Lower lobe of right lung (tissue), 2 donors: ENCODE measurements at places on chromosomes 4 and X.

GRCh38 chrX:119736206-119736764 lies 22.1 kb upstream of the SOWAHD start:
- no peak for DNase-seq

DNA sequence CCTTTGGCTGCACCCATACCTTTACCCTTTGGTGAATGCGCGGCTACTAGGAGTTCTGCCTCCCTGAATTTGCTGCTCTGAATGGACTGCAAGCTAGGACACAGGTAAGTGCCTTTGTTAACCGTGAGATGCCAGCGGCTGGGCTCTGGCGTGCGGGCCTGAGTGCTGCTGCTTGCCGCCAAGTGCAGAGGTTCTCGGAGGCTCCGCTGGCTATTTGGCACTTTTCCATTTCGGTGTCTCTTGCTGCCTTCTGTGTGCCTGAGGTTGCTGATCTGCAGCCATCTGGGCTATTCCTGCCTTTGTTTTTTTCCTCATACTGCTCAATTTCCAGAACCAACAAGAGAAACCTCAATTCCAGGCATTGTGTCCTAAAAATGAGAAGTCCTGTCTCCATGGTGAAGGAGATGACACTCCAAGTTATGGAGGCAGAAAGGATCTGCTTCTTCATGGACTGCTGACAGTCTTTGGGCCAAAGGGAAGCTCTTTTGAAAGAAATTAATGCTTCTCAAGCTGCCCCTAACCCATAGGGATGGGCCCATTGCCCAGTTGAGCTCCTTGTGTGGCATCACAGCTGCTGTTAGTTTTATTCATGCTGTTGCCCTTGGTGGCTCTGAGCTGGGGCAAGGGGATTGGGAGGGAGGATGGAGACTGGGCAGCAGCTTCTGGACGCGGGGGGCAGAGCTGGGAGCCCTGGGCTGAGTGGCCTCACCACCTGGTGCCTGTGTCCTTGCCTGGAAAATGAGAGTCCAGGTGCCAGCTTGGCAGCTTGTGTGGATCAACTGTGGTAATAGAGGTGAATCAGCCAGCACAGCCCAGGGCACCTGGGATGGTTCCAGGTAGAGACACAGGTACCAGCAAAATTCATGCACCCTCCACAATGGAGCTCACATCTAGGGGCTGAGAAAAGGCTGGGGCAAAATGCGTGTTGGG lies 3.8 kb upstream of the TBC1D14 start:
- DNase-seq: no peak

DNA sequence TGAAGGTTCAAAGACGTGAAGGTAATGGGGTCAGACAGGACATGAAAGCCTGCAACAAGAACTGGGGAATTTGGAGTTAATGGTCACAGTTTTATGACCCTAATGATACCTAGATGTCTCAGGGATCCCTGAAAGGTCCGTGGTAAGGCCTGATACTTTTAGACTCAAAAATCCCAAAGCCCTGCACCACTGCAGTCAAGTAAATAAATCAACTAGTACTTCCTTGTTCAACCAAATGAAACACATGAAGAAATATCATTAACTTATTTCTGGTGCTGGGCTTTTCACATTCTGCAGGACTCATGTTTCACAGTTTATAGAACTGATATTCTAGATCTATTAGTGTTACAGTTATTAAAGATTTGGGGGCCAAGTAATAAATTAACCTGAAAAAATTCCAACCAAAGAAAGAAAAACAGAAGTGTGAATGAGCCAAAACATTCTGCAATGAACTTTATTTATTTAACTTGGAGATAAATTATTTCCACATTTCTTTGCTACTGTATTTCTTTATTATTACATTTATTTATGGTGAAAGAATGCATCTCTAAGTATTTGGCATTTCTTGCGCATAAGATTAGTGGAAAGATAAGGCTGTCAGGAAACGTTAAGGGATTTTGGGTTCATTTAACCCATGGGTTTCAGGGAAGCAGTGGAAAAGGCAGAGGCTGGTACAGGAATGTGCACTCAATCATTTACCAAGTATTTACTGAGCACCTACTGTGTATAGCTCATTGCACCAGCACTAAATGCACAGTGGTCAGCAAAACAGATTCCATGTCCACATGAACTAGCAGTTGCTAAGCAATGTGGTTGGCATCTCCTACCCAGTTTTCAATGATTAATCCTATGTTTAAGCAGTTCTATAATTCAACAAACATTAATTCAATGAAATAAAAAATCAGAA lies 8.7 kb downstream of the WDFY3 start:
- DNase-seq: no peak

- DNase-seq: no peak
Observed at GRCh38 chrX:148958901-148959300, 458.5 kb downstream of the AFF2 start.

GRCh38 chr4:129839687-129840086 lies 743.7 kb downstream of the C4orf33 start:
- DNase-seq: no peak

- DNase-seq: no peak
Observed at GRCh38 chr4:77073106-77073809, 2.5 kb downstream of the CCNI start.

DNA sequence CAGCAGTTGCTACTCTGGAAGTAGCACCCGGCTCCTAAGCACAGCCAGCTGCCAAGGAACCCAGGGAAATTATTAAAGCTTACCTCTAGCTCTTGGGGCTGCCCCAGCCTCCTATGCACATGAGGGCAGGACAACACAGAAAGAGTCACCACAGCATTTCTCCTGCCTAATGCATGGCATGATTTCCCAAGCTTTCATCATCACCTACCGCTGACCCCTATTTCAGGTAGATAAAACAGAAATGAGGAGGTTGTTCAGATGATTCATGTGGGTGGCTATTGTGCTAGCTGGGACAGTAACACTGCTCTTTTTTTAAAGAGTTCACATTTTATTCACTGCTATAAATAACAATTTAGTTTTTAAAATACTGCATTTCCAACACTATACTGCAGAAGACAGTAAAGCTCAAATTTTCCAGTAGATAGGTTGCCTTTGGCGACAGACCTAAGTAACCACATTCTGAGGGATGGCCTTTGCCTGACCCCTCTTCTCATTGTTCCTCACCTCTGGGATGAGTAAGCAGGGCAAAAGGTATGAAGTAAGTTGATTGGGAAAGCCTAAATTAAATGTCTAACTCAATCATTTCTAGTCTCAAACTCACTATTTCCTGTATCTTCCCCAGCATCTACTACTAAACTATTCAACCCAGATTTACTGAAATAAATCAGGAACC lies 16.7 kb downstream of the CASK start:
- DNase-seq: no peak

- no peak for DNase-seq
Observed at GRCh38 chrX:124665621-124666400, 319.4 kb downstream of the SH2D1A start.

- no peak for DNase-seq
Observed at GRCh38 chr4:176762661-176763308, 29.9 kb downstream of the VEGFC start.
